ENCODE measurements at places on chromosomes 2 and 18.
A peak's percentile ranks its signal among the peaks of the same experiment; 100 is the strongest.

DNA sequence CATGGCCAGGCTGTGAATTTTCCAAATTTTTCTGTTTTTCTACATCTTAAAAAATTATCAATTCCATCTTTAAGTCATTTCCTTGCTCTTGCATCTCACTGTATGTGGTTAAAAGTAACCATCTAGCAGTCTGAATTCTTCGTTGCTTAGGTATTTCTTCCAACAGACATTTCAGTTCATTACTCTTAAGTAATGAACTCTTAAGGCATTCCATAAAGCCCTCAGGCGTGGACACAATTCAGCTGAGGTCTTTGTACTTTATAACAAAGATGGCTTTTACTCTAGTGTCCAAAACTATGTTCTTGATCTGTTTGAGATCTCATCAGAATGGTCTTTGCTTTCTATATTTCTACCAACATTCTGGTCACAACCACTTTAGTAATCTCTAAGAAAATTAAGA is 253.9 kb upstream of the GCFC2 start:
- DNase-seq = no peak

- no peak for DNase-seq
These were observed 67.4 kb downstream of the MEP1B start for GRCh38 chr18:32257084-32257785.

DNA sequence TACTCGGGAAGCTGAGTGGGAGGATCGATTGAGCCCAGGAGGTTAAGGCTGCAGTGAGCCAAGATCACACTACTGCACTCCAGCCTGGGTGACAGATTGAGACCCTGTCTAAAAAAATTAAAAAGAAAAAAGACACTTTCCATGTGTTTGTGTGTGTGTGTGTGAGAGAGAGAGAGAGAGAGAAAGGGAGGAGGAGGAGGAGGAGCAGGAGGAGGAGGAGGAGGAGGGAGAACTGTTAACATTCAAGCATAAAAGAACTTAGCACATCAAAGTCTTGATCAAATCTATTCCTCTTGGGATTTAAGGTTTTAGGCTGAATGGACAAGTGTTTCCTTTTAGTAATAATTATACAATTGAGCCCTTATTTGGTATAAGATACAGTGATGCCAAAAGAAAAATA is 75.5 kb downstream of the SPOPL start:
- DNase-seq = no peak

DNA sequence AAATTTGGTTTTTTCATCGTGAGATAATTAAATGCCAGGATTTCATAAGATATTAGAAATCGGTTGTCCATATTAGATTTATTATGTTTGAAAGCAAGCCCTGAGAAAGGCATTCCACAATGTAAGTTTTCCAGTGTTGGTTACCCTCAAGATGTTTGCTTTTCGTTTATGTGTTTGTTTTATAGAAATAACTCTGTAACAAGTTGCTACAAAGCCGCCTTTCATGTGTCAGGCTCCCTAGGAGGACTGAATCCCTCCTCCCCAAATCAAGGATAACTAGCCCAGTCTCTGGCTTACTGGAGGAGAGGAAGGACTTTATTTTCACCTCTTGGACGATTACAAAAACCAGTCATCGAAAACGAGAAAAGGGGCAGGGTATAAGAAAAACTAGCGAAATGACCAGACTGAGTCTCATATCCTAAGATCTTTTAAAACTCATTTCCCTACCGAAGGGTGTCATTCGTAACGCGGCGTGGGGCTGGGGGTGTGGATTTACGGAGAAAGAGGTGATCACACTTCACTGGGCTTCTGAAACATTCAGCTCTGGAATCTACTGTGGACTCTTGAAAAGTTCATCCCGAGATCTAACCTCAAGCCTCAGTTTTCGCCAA is 1.0 kb upstream of the PEX13 start:
- no peak for DNase-seq

DNA sequence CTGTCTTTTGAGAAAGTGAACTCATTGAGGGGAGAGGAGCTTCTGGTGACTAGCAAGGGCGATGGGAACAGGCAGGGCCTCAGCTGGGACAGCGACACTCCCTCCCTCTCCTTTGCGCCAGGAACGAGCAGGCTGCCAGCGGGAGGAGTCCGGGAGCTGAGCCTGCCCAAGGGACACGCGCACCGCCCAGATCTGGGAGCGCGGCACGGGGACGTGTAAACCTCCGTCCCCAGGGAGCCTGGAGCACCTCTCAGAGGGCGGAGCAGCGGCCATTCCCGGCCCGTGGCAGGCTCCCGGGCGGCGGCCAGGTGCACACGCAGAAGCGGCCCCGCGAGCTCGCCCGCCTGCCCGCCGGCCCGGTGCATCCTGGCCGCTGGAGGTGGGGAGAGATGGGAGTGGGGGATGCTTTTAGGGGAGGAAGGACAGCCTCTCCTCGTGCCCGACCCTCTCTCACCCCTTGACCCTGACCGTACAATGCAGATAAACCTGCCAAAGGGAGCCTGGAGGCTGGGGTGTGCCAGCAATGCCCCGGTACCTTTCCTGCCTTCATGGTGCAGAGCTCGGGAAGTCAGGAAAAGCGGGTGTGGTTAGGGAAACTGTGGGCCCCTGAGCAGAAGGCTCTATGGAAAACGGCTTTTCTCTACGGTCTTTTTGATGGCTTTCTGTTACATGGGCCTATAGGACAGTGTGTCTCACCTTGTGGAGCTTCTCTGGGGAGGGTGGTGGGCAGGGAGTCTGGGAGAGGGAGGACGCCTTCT is 2.2 kb downstream of the AQP4 start:
- DNase-seq = no peak

- DNase-seq = no peak
These were observed 86.9 kb upstream of the MGAT5 start for GRCh38 chr2:134167015-134167414.

DNA sequence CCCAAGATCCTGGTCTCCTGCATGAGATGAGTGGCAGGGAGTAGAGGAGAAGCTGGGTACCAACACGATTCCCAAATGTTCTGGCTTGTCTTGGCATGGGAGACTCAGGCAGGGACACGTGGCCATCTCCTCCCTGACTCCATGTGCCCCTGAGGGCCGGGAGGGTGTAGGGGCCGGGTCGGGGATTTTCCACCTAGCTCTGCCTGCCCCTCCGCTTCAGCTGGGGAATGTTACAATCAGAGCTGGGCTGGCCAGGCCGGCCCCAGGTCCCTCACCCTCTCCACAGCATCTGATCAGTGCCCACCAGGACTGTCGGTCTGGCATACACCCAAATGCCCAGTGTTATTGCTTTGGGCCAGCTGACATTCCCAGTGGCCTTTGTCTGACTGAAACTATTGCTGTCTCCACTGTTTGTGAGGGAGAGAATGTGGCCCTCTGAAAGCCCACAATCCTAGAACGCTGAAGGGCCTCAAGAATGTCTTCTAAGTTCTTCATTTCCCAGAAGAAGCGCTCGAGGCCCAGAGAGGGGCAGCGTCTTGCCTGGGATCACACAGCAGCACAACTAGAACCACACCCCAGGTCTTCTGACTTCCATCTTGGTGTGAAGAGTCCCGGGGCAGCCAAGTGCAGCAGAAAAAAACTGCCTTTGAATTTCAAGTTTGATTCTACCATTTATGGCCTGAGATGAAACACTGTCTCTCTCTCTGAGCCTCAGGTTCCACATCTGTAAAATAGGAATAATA is 23.2 kb downstream of the KCNK3 start:
- no peak for DNase-seq

- no peak for DNase-seq
These were observed 36.9 kb downstream of the ACMSD start for GRCh38 chr2:134875309-134875708.

DNA sequence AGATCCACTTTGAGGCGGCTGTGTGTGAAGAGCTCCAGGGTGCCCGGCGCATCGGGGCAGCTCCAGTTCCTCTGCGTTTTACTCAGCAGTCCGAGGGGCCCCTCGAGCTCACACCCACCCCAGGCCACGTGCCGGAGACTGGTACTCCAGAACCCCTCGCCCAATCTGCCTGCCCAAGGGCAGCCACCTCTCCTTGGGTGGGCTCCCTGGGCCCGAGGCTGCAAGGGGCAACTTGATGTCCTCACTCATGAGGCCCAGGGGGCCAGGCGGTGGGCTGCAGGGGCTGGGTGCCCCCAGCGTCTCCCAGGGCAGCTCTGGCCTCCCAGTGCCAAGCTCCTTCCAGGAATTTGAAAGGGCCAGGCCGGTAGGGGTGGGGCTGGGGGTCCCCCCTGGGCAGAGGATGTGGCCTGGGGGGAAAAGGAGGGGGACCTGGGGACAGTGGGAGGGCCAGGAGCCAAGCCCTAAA is 16.7 kb downstream of the RAMP1 start:
- DNase-seq = no peak

- DNase-seq = no peak
These were observed 795 bp downstream of the METTL21A start for GRCh38 chr2:207624185-207625013.

DNA sequence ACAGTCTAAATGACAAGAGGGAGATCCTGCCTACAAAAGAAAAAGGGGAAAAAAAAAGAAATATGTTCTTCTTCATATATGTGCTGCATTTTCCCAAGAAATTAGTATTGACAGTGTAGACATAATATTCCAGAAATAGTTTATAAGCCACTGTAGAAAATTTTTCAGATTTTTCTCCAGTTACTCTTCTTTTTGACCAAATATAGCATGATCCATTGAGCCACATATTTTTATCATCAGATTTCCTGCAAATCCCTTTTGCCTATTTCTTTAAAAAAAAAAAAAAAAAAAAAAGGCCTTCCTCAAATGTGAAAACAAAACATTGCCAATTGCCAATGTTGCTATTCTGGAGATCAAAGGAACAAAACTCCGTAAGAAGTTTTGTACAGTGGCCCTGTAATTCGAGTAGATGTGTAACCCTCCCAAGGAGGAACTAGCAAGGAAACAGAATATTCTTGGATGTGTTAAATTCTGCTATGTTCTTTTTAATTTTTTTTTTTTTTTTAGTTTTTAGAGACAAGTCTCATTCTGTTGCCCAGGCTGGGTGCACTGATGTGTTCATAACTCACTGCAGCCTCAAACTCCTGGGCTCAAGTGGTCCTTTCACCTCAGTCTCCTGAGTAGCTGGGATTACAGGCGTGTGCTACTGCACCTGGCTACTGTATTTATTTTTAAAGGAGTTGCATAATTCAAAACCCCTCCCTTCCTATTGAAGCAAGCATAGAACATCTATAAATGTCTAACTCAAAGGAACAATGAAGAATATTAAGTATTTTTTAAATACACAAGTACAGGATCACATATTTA is 12.5 kb upstream of the CABYR start:
- no peak for DNase-seq

DNA sequence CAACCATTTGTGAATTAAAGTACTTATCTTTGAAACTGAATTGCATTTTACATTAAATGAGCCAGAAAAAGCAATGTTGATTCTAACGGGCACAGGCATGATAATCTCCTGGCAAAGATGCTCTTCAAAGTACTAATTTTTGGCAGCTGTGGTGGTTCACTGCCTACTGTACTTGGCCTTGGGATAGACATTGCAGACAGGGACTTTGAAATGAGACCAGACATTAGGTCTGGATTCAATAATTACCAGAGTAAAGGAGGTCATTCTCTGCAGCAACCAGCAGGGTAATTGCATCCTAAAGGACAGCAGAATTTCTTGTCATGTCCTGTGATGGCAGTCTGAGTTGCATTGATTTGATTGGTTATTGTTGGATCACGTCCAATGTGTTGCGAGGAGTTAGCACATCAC is 986.5 kb downstream of the TDRD15 start:
- DNase-seq = no peak

- no peak for DNase-seq
These were observed 61.9 kb downstream of the PPP1R1C start for GRCh38 chr2:182047544-182047943.

GRCh38 chr18:54094474-54094873 is 130.0 kb downstream of the MBD2 start:
- no peak for DNase-seq

GRCh38 chr2:68594674-68595492 is 48.5 kb upstream of the PROKR1 start:
- no peak for DNase-seq

DNA sequence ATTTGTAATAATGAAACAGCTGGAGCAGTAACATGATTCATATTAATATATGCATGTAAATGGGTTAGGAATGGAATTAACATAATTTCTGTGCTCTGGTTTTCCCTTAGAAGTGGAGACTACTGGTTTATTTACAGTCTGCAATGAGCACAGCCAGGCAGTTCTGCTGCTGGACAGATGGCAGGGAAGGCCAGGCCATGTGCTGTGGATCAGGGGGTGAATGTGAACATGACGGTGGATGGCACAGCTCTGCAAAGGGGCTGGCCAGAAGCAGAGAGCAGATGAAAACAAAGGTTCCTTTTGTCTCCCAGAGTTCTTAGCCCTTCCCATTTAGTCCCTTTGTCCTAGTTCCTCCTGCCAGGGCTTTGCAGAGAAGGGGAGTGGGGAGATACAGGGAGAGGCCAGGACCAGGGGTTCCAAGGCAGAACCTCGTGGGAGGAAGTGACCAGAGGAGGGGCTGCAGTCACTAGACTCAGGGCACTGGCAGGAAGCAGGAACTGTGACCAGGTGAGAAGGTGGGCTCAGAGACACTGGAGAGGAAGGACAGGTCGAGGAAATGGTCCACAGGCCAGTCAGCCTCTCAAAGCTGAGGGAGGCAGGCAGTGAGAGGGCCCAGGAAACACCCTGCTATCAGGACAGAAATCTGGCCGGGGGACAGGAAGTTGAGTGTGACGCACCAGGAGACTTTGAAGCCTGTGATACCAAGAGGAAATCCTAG is 112.9 kb upstream of the ATP8B1 start:
- DNase-seq = peak; percentile 54
